ENCODE measurements at places on chromosomes 2 and 18. TPM values are rescaled to one million over a fixed set of nuclear protein-coding genes. Genes with fewer than 3 reads are reported as not detected.

DNA sequence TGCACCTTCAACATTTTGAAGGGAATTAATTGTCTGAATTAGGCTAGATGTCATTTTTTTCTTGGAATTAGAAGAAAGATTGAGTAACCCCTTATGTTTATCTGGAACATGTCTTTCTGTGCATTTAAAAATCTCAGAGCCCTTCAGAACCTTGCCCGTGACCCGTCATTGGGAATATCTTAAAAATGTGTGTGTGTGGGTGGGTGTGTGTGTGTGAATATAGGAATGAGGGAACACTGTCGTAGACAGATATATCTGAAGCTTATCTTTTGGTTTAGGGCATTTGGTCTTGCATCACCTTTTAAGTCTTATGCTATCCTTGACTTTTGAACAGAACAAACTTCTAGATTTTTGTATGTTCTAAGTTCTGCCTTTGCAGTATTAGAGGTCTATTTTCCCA lies 13.5 kb upstream of the IL1RL1 start:
- H3K27ac ChIP-seq, result no peak overlapping the region
- peaks cover 2% of the 10 kb centered on the region for H3K27me3 ChIP-seq
- peak; percentile 44 for DNase-seq
- no peak overlapping the region for H3K4me3 ChIP-seq
- H3K36me3 ChIP-seq, result no peaks in the 10 kb centered on the region

IMPA2 gene
- 20.1 TPM for total RNA-seq

KIAA2012 gene
- total RNA-seq, result not detected

ZNF514 gene
- total RNA-seq, result 8.3 TPM

DNA sequence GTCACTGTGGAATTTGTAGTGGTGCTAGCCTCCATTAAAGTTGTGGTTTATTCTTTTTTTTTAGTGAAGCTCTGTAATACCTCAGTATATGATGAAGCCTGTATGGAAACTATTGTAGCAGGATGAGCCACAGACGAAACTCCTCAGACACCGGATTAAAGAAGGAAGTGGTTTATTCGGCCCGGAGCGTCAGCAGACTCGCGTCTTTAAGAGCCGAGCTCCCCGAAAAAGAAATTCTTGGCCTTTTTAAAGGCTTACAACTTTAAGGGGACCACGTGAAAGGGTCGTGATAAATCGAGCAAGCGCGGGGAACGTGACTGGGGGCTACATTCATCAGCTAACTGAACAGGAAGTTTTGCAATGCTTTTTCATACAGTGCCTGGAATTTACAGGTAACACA lies 8.1 kb upstream of the CCL20 start:
- H3K4me1 ChIP-seq, result peaks cover 8% of the 10 kb centered on the region
- H3K27ac ChIP-seq, result peak overlapping the region; percentile 79
- peak overlapping the region; percentile 76 for H3K4me3 ChIP-seq
- DNase-seq, result peak; percentile 68
- H3K27me3 ChIP-seq, result peaks cover 1% of the 10 kb centered on the region
- no peaks in the 10 kb centered on the region for H3K36me3 ChIP-seq

GRCh38 chr2:60317844-60318243 lies 235.6 kb downstream of the BCL11A start:
- H3K4me3 ChIP-seq, result no peak overlapping the region
- no peak for DNase-seq
- H3K36me3 ChIP-seq, result no peaks in the 10 kb centered on the region
- peaks cover 15% of the 10 kb centered on the region for H3K27me3 ChIP-seq
- no peak overlapping the region for H3K27ac ChIP-seq
- H3K4me1 ChIP-seq, result peaks cover 16% of the 10 kb centered on the region

DNA sequence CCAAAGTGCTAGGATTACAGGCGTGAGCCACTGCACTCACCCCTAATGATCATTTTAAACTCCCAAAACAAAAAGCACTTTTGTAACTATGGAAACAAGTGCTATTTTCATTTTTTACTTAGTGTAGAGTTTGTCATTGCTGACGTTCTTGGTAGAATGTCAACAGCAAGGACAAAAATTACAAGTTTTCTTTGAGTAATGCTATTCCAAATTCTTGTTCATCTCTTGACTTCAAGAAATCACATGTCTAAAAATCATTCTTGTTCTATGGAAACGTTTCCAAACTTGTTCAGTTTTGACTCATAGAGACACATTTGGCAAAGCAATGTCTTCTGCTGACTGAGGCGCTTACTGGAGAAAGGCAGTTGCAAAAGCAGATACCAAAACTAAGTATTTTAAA lies 82.6 kb downstream of the MBP start:
- DNase-seq, result no peak
- H3K27me3 ChIP-seq, result no peaks in the 10 kb centered on the region
- peak overlapping the region; percentile 67 for H3K27ac ChIP-seq
- H3K36me3 ChIP-seq, result peaks cover 27% of the 10 kb centered on the region
